H1 (cell line): ENCODE measurements at places on chromosomes 3 and 15.

GRCh38 chr3:132723024-132723950, 1.1 kb upstream of the NPHP3 start:
- peak overlapping the region; percentile 54; the same call in 1 of the 2 replicates for H3K27ac ChIP-seq
- no peaks in the 10 kb centered on the region for H3K27me3 ChIP-seq
- no peaks in the 10 kb centered on the region for H3K4me1 ChIP-seq

GRCh38 chr3:118960876-118961450, 73.7 kb downstream of the IGSF11 start:
- H3K27me3 ChIP-seq = no peaks in the 10 kb centered on the region
- H3K27ac ChIP-seq = no peak overlapping the region
- no peaks in the 10 kb centered on the region for H3K36me3 ChIP-seq
- DNase-seq = no peak
- H3K4me1 ChIP-seq = no peaks in the 10 kb centered on the region

GRCh38 chr3:108603691-108604090, 14.2 kb downstream of the DZIP3 start:
- H3K27me3 ChIP-seq = no peaks in the 10 kb centered on the region
- H3K27ac ChIP-seq = no peak overlapping the region
- H3K36me3 ChIP-seq = no peaks in the 10 kb centered on the region
- no peaks in the 10 kb centered on the region for H3K4me1 ChIP-seq
- no peak overlapping the region for H3K4me3 ChIP-seq

- H3K4me3 ChIP-seq = no peak overlapping the region
- H3K36me3 ChIP-seq = no peaks in the 10 kb centered on the region
Measured at GRCh38 chr3:160720123-160720746, 35.8 kb upstream of the PPM1L start.

DNA sequence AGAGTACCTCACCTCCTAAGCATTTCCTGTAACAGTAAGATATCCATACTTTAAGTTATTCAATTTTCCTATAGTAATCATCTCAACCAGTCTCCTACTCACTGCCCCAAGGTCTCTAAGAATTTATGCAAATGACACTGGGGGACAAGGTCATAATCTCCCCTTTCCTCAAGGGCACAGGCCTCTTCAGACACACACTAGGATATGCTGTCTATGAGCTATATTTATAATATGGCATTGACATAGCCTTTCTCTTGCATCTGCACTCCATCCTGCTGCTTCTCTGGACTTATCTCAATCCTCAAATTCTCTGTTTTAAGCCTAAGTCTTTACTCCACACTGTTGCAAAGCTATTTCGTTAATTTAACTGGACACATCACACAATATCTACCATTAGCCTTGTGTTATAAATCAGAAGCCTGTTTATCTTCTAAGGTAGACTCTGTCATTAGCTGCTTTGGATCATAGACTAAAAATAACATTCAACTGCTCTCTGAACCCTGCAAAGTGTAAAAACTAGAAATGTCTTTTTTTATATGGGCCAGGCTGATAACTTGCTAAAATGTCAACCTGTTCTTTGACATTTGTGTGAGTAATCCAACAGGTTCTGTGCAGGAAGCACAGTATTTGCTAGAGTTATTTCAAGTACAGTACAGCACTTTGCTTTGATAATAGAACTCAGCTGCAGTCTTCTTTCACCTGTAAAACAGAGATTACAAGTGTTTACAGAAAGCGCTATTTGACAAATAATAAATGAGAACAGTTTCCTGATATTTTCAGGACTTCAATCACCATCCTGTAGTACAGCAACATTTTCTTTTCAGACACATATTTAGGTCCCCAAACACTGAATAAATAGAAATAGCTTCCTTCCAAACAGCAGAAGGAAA, 17.8 kb upstream of the SEC62 start:
- H3K27ac ChIP-seq = no peak overlapping the region
- no peak for DNase-seq
- H3K4me1 ChIP-seq = no peaks in the 10 kb centered on the region
- no peak overlapping the region for H3K4me3 ChIP-seq
- no peaks in the 10 kb centered on the region for H3K36me3 ChIP-seq
